ENCODE measurements at places on chromosomes 2 and 18. TPM values are rescaled to one million over a fixed set of nuclear protein-coding genes. Genes with fewer than 3 reads are reported as not detected.

- peaks cover 29% of the 10 kb centered on the region for H3K4me1 ChIP-seq
- no peak for DNase-seq
- no peak overlapping the region for H3K27ac ChIP-seq
- no peaks in the 10 kb centered on the region for H3K27me3 ChIP-seq
- peaks cover 6% of the 10 kb centered on the region for H3K36me3 ChIP-seq
Measured at GRCh38 chr18:74153377-74153776, 5.1 kb downstream of the TIMM21 start.

- no peak for DNase-seq
- H3K27me3 ChIP-seq, result no peaks in the 10 kb centered on the region
- peaks cover 66% of the 10 kb centered on the region for H3K4me1 ChIP-seq
Measured at GRCh38 chr2:54572636-54573536, 116.8 kb downstream of the SPTBN1 start.

DNA sequence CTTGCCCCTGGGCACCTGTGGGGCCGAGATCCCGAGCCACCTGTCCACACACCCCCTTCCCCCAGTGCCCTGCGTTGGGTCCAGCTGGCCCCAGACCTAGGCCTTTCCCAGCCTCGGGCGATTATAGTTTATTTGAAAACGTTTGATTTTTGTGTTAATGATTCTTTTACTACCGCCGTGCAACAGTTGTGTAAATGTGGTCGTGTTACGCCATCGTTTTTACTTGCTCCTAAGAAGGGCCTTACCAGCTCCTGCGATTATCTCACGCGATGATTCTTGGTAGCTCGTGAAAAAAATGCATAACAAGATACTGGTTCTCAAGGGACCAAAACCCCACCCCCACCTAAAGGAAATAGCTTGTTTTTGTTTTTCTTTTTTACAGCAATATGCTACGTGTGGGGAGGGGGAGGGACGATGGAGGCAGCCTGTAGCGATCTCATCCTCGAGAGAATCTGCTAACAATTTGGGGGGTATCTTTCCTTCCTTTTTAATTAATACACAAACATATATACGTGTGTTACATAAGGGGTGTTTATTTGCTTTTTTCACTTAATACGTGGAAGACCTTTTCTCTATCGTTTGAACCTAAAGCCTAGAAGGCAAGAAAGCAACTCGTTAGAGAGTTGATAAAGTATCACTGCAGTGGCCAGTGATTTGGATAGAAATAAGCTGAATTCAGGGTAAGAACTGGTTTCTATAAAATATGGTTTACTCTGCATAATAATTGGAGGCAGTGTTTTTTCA is 1.0 kb downstream of the ZDBF2 start:
- peak overlapping the region; percentile 95 for H3K4me3 ChIP-seq
- peak overlapping the region; percentile 90 for H3K27ac ChIP-seq
- peaks cover 22% of the 10 kb centered on the region for H3K27me3 ChIP-seq
- no peak for DNase-seq
- no peaks in the 10 kb centered on the region for H3K36me3 ChIP-seq
- peaks cover 32% of the 10 kb centered on the region for H3K4me1 ChIP-seq

DNA sequence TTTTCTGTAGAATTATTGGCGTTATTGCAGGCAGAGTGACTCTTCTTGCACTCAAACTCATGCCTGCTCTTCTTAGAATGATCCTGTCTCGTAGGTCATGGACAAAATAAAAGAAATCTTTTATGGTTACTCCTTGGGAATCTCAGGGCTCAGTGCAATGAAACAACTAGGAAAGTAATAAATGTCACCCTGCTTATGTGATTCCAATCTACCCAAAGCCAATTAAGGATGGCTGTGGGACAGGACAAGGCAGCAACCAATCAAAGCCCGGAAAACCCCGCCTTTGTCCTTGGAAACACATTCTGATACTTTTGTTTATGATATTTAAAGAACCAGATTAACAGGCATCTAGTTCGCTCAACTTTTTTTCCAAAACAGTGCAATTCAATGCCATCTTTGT is 53.0 kb downstream of the GRB14 start:
- H3K4me3 ChIP-seq, result no peak overlapping the region
- no peaks in the 10 kb centered on the region for H3K27me3 ChIP-seq
- H3K27ac ChIP-seq, result no peak overlapping the region
- peaks cover 3% of the 10 kb centered on the region for H3K4me1 ChIP-seq
- no peak for DNase-seq

GRCh38 chr2:207284556-207285472 is 119.1 kb upstream of the KLF7 start:
- no peak for DNase-seq
- no peaks in the 10 kb centered on the region for H3K27me3 ChIP-seq
- H3K27ac ChIP-seq, result no peak overlapping the region
- H3K4me3 ChIP-seq, result no peak overlapping the region
- no peaks in the 10 kb centered on the region for H3K36me3 ChIP-seq

- DNase-seq, result no peak
- H3K4me3 ChIP-seq, result no peak overlapping the region
Measured at GRCh38 chr18:53943326-53943860, 281.1 kb downstream of the MBD2 start.

GRCh38 chr2:230924470-230925341 is at the start of gene GPR55:
GPR55 (minus strand) TSS chr2:230925242; CDS start chr2:230910962, 14,280 bp downstream.
- H3K27ac ChIP-seq, result no peak within 1 kb of the TSS
- H3K36me3 ChIP-seq, result no peaks in the 10 kb centered on the region
- H3K27me3 ChIP-seq, result no peaks in the 10 kb centered on the region
- DNase-seq, result no peak

DNA sequence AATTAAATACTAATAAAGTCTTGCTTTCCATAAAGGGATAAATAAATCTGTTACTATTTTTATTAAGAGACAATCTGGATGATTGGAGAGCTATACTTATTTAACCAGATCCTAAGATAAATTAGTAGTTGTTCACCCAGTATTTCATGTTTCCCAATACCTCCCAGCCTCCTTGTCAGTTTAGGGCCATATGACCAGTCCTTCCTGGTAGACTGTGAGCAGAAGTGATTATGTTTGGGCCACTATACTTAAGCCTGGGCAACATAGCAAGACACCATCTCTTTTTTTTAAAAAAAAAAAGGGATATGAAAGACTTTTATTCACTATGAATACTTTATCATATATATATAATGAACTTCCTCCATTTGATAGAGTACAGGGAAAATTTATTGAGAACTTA is 48.8 kb upstream of the PPM1B start:
- no peak for DNase-seq
- H3K4me3 ChIP-seq, result no peak overlapping the region
- H3K27me3 ChIP-seq, result no peaks in the 10 kb centered on the region
- H3K27ac ChIP-seq, result no peak overlapping the region
- no peaks in the 10 kb centered on the region for H3K36me3 ChIP-seq

GRCh38 chr18:74183130-74183529 is 34.8 kb downstream of the TIMM21 start:
- DNase-seq, result no peak
- no peaks in the 10 kb centered on the region for H3K36me3 ChIP-seq
- H3K27ac ChIP-seq, result no peak overlapping the region
- no peak overlapping the region for H3K4me3 ChIP-seq

DNA sequence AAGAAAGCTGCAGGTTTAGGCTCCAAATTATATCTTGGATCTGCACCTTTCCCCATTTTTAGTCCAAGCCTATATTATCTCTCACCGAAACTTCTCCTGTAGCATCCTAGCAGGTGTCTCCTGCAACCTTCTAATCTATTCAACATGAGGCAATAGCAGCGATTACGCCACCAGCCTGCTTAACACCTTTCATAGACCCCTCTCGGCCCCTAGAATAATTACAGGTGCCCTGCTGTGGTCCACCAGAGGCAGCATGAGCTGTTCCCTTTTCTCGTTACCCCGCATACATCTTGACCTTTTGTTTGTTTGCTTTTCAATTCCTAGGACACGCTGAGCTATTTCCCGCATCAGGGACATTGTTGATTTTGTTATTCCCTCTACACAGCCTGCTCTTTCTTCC is 361.9 kb downstream of the CYRIA start:
- no peak overlapping the region for H3K4me3 ChIP-seq
- H3K27ac ChIP-seq, result no peak overlapping the region
- no peak for DNase-seq

GRCh38 chr2:135997380-135997779 is 12.0 kb upstream of the DARS1 start:
- H3K27ac ChIP-seq, result no peak overlapping the region
- H3K4me3 ChIP-seq, result no peak overlapping the region
- no peaks in the 10 kb centered on the region for H3K27me3 ChIP-seq
- peaks cover 41% of the 10 kb centered on the region for H3K4me1 ChIP-seq
- no peaks in the 10 kb centered on the region for H3K36me3 ChIP-seq

- H3K27ac ChIP-seq, result no peak overlapping the region
- no peak overlapping the region for H3K4me3 ChIP-seq
- peaks cover 46% of the 10 kb centered on the region for H3K4me1 ChIP-seq
- no peaks in the 10 kb centered on the region for H3K36me3 ChIP-seq
Measured at GRCh38 chr2:15776629-15776919, 163.8 kb upstream of the MYCN start.

DNA sequence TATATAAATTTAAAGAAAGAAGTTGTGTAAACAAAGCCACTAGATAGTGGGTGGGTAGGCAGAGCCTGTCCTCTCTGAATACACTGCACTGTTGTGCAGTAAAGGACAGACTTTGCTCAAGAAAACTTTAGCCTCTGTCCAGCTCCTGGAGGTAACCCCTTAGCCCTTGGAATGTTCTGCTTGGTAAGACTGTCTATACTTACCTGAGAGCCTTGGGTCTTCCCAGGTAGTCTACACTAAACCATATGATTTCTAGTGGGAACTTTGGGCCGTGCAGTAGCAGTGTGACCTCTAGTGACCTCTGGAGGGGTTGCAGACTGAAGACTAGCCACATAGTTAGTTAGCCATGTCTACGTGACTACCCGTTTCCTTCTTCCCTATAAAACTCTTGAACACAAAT is 678.3 kb upstream of the NRXN1 start:
- H3K27ac ChIP-seq, result no peak overlapping the region
- H3K4me3 ChIP-seq, result no peak overlapping the region
- no peak for DNase-seq
- H3K4me1 ChIP-seq, result peaks cover 6% of the 10 kb centered on the region
- no peaks in the 10 kb centered on the region for H3K36me3 ChIP-seq

DNA sequence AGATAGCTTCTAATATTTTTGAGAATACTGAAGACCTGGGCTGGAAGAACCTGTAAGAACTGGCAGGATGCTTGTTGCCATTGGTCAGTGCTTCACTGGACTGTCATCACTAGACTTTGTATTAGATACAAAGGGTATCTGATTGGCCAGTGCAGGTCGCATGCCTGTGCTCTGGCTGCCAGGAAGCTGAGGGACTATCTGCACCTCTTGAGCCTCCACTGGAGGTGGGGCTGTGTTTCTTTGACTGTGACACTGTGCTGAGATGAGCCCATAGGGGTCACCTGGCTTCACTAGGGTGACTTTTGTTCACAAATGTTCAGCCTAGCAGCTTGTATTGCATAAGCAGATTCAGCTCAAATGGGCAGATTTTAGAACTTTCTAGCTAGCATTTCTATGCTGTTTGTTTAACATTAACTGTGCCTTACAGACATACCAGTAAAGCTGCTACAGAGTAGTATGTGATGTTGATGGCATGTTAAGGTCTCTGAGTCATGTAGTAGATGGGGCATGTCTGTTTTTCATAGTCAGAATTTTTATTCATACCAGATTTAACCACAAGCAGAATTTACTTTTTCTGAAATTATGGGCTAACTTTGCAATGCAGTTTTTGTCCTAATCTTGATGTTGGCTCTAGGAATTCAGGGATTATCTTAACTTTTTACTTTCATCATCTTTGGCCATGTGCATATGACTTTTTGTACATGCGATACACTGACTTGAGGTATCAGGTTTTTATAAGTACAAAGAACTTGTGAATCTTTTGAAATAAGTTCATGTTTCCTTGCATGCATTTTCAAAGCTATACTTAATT is 56.1 kb downstream of the RHBDD1 start:
- no peak for DNase-seq
- H3K27ac ChIP-seq, result no peak overlapping the region
- no peak overlapping the region for H3K4me3 ChIP-seq
- H3K36me3 ChIP-seq, result peaks cover under 1% of the 10 kb centered on the region

- no peak overlapping the region for H3K4me3 ChIP-seq
- peak overlapping the region; percentile 32 for H3K27ac ChIP-seq
- no peaks in the 10 kb centered on the region for H3K36me3 ChIP-seq
- peaks cover 18% of the 10 kb centered on the region for H3K4me1 ChIP-seq
- H3K27me3 ChIP-seq, result no peaks in the 10 kb centered on the region
- no peak for DNase-seq
Measured at GRCh38 chr2:64376926-64377325, 77.0 kb upstream of the LGALSL start.

DNA sequence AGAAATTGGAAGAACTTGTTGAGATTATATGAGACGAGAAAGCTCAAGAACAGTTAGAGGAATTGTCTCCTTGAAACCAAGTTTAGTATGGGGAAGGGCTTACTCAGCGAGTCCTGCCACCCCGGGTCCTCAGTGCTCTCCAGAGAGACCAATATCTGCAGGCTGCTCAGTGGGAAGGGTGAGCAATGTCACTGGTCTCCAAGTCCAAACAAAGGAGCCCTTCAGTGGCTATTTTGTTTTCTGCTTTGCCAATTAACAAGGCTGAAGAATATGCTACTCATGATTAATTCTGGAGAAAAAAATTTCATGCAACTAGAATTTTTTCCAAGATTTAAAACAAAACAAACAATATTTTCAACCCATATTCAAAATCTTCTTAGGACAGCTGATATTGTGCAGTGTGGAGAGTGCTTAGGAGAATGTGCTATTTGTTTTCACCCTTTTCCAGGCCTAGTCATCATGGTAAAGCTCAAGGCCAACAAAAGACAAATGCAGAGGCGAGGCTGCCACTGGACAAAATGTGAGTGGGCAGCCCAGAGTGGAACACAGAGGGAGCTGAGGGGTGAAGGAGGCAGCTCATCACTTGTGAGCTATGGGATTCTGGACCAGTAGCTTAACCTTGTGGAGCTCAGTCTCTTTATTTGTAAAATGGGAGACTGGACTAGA is 83.8 kb upstream of the TMEM17 start:
- DNase-seq, result no peak
- peaks cover 2% of the 10 kb centered on the region for H3K36me3 ChIP-seq
- H3K27ac ChIP-seq, result peak overlapping the region; percentile 63
- peaks cover 49% of the 10 kb centered on the region for H3K4me1 ChIP-seq
- no peaks in the 10 kb centered on the region for H3K27me3 ChIP-seq

DNA sequence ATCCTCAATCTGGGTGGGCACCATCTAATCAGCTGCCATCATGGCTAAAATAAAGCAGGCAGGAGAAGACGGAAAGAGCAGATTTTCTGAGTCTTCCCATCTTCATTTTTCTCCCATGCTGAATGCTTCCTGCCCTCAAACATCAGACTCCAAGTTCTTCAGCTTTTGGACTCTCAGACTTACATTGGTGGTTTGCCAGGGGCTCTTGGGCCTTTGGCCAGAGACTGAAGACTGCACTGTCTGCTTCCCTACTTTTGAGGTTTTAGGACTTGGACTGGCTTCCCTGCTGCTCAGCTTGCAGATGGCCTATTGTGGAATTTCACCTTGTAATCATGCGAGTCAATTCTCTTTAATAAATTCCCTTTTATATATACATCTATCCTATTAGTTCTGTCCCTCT is 36.6 kb downstream of the DIPK1C start:
- H3K27ac ChIP-seq, result no peak overlapping the region
- no peaks in the 10 kb centered on the region for H3K36me3 ChIP-seq
- DNase-seq, result no peak
- H3K4me1 ChIP-seq, result no peaks in the 10 kb centered on the region

Gene RTP5
- total RNA-seq, result not detected

Gene CPO
- total RNA-seq, result 0.47 TPM

Gene ANKRD12
- total RNA-seq, result 30.9 TPM

Gene PSMD1
- 128 TPM for total RNA-seq

Gene IHH
- not detected for total RNA-seq

Gene C2orf15
- total RNA-seq, result 0.23 TPM

Gene UGT1A10
- total RNA-seq, result not detected

Data from neural crest cell (in vitro differentiated cells).